ENCODE measurements at places on chromosomes 12 and 14.

- no peak for DNase-seq
These were observed 1.5 kb upstream of the KCNH3 start for GRCh38 chr12:49537231-49537751.

DNA sequence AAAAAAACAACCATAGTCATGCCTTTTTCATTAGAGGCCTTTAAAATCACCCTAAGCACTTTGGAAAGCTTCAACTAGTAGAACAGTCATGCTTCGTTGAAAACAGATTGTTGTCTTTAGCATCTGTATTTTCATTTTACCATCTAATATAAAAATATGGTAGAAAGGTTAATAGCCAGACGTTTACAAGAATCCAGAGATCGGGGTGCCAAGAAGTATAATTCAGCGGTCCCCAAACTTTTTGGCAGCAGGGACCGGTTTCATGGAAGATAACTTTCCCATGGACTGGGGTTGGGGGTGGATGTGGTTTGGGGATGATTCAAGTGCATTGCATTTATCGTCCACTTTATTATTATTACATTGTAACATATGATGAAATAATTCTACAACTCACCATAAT is 138.4 kb downstream of the GLT1D1 start:
- DNase-seq: no peak

DNA sequence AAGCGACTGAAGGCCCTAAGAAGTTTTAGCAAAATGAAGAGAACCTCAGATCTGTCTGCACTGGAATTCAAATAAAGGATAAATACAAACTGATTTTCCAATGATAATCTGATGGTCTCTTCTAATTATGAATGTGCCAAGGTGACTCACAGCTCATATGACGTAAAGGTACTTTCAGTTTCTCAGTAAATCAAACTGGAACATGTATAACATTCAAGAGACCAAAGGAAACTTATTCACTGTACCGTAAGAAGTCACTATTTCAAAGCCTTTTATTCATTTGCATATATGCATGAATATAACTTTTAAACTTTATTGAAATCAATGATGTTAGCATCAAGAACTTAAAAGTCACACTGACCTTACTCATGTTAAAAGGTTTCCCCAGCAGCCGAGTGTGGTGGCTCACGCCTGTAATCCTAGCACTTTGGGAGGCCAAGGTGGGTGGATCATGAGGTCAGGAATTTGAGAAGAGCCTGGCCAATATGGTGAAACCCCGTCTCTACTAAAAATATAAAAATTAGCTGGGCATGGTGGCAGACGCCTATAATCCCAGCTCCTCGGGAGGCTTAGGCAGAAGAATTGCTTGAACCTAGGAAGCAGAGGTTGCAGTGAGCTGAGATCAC is 52.2 kb downstream of the ATXN2 start:
- DNase-seq: no peak

DNA sequence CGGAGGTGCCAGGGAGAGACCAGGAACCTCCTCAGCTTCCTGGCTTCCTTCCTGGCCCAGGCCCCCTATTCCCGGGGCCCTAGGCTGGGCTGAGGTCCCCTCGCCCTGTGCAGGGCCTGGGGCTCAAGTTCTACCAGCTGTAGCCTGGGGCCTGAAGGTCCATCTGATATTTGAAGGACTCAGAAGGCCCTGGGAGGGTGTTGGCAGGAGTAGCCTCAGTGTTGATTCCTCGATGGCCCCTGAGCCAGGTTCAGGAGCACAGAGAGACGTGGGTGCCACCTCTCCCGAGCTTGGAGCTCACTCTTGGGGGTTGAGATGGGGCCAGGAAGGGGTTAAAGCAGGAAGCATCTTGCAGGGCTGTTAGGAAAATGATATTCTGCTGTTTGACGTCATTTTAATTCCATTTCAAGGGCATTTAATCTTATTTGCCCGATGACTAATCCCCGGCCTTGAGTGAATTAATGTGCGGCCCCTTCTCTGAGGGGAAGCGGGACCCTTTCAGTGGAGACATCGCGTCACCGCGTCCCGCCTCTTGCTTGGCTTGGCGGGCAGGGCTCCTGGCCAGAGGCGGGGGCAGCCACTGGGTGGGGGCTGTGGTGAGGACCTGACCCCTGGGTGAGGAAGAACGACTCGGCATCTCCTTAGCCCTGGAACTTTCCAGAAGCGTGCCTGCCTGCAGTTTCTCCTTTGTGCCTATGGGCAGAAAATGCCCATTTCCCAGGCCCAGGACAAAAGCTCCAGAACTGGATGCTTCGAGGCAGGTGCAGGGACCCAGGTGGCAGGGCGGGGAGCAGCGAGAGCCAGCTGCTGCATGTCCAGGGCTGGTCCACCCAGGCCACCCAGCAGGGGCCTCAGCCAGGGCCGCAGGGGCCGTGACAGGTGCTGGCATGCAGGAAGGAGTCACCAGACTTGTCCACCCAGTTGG is 158.3 kb downstream of the KIF26A start:
- no peak for DNase-seq
